Muscle of leg (tissue), 16 donors: ENCODE measurements at places on chromosomes 1 and 21. TPM values are rescaled to one million over a fixed set of nuclear protein-coding genes. Genes with fewer than 3 reads are reported as not detected.

PYCR2 gene
- total RNA-seq, result 21.8 TPM

ZSWIM5 gene
- total RNA-seq, result 0.35 TPM

LENEP gene
- 0.40 TPM for total RNA-seq

ARID1A gene
- 22.1 TPM for total RNA-seq

CRB1 gene
- 0.44 TPM for total RNA-seq

ACTL8 gene
- not detected for total RNA-seq

MAP3K7CL gene
- 53.5 TPM for total RNA-seq

TMEM82 gene
- not detected for total RNA-seq

IL10 gene
- total RNA-seq, result 1.1 TPM

DLGAP3 gene
- total RNA-seq, result 0.22 TPM

EFNA1 gene
- 15.3 TPM for total RNA-seq

CPT2 gene
- 11.7 TPM for total RNA-seq

RYR2 gene
- 2.3 TPM for total RNA-seq

SYCP1 gene
- total RNA-seq, result not detected

- no peak for DNase-seq
These were observed 205.4 kb downstream of the SMYD3 start for GRCh38 chr1:246301553-246302250.

- DNase-seq, result no peak
These were observed 75.5 kb upstream of the IPO9 start for GRCh38 chr1:201753492-201753891.

- no peak for DNase-seq
These were observed 37.9 kb downstream of the ETNK2 start for GRCh38 chr1:204113896-204114295.

DNA sequence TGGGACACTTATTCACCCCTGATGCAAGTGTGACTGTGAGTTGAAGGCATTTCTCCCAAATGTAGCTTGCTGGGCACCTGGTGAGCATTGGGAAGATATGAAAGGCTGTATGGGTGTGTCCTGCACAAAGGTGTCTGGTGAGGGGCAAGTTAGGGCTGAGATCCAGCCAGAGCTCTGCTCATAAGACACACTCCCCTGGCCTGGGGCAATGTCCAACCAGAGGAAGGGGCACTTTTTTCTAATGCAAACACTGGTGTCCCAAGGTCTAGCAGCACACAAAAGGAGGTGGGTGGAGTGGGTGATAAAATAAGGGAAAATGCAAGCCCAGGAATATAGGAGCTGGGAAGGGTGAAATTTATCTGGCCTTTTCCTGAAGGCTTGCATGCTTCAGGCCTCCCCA lies 57.0 kb upstream of the TRABD2B start:
- DNase-seq, result no peak

DNA sequence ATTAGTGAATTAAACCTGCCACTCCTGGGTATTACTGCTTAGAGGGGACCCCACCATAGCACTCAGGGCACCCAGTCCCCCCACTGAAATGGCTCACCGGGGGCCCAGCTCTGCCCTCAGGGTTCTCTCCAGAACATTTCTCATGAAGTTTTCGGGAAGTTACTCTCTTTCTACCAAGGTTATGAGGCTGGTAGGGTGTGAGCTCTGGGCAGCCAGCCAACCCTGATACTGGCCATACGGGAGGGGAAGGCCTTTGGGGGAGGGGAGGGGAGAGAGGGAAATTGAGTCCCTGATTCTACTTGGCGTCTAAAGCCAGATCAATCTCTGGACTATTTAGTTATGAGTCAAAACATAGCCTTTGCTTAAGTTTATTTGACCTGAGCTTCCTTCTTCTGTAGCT lies 12.9 kb upstream of the PDE9A start:
- no peak for DNase-seq

DNA sequence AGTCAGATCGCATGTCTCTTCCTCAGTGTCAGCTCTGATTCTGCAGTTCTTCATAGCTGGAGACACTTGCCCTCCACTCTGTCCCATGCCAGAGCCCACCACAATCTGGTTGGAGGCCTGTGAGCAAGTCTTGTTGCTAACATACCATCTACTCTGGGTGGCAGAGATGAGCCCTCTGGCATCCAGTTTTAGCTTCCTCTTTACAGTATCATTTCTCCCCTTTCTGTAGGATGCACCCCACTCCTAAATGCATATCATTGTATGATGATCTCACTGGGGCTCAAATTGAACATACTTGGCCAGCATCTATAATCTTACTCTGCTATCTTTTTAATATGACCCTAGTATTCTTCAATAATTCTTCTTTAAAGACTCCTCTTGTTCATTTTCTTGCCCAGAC lies 16.9 kb downstream of the PCNX2 start:
- DNase-seq, result no peak

DNA sequence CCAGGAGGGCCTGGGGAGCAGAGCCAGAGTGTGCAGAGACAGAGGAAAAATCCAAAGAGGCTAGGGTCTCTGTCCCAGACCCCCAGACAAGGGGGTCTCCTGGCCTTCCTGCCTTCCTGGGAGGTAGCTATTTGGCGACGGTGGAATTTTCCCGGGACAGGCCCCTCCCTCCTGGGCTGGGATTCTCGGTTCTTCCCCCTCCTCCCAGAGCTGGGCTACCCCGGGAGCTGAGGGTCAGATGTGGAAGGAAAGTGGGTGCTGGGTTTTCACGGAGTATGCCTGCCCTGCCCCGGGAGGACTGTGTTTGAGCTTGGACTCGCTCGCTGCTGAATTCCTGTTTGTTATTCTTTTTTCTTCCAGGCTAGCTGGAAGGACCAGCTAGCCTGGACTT lies 759 bp downstream of the AMPD2 start:
- peak; percentile 83 for DNase-seq

DNA sequence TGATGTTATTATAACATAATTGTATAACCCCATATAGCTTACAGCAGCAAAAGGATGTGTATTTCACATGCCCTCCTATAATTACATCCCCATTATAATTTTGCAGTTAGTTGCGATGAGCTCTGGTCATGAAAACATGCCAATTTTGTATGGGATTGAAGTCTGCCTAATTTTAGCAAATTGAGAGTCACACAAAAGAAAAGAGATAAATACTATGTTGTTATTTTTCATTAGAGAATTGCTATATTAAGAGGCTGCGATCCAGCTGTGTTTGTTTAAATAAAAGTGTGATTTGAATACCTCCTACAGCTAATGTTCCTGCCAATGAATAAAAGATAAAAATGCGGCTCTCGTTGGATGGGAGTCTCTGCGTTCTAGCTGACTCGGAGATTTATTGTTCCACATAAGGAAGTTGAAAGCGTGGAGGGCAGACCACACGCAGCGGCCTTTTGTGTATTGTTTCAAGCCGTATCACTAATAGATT lies 461.0 kb upstream of the NFIA start:
- peak; percentile 68 for DNase-seq

GRCh38 chr1:72007312-72007711 lies 275.0 kb downstream of the NEGR1 start:
- DNase-seq, result no peak

- DNase-seq, result no peak
These were observed 67.6 kb downstream of the MTR start for GRCh38 chr1:236862615-236863211.

GRCh38 chr1:168164771-168165170 lies 14.0 kb upstream of the TIPRL start:
- DNase-seq, result no peak

DNA sequence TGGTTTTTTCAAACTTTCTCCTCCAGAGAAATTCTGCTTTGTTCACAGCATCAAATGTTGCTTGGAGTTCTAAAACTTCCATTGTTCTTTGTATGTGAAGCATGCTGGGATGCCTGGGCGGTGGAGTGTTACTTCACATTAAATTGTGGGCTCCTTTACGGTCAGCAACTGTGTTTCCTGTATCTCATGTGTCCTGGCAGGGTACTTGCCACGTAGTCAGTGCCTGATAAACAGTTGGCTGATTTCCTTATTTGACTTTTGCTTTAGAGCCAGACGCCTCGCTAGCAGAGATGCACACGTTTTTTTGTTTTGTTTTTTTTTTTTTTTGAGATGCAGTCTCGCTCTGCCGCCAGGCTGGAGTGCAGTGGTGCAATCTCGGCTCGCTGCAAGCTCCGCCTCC lies 96.7 kb downstream of the UCK2 start:
- no peak for DNase-seq

DNA sequence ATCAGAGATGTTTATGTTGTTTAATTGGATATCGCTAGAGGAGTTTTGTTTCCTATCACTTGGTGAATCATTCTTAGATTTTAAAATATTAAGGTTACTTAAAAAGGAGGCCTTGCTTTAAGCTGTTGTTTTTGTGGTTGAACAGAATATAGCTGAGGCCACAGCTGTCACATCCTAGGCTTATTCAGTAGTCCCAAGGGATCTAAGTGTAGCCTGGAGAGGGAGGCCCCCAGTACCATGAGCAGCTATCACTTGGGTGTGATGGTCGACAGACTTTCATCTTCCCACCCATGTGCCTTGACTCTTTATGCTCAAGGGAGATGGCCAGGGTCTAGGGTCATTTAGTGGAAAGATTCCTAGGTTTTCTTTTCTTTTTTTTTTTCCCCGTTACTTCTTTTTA lies 278.7 kb downstream of the HHAT start:
- no peak for DNase-seq

DNA sequence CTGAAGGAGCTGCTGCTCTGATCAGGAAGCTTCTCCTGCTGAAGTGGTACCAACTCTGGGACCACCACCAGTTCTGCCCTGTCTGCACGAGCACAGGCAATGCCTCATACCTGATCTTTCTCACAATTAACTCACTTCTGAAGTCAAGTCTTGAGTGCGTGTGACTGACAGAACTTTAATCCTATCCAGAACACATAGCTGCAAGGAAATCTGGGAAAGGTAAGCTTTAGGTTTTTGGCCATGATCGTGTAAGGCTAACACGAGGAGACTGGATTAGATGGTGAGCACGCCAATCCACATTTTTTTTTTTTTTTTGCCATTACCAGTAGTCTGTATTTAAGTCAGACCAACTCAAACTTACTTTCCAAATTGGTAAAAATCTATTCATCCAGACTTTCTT lies 101.3 kb downstream of the GIPC2 start:
- DNase-seq, result no peak

DNA sequence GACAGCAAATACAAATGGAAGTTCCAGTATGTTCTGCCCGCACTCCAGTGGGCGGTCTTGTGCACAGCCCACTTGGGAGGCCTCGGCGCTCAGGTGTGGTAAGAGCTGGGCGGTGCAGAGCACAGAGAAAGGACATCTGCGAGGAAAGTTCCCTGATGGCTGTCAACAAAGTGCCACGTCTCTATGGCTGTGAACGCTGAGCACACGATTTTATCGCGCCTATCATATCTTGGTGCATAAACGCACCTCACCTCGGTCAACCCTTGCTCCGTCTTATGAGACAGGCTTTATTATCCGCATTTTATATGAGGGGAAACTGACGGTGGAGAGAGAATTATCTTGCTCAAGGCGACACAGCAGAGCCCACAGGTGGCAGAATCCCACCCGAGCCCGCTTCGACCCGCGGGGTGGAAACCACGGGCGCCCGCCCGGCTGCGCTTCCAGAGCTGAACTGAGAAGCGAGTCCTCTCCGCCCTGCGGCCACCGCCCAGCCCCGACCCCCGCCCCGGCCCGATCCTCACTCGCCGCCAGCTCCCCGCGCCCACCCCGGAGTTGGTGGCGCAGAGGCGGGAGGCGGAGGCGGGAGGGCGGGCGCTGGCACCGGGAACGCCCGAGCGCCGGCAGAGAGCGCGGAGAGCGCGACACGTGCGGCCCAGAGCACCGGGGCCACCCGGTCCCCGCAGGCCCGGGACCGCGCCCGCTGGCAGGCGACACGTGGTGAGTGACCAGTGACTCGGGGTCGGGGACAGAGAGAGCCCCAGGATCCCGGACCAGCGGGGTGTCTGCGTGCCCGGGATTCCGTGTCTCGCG lies at the start of gene IL12RB2:
TSS of gene IL12RB2 (plus strand) at position 623 of the 810 bp plus-strand sequence. CDS start 12,496 bp downstream, outside the sequence.
- DNase-seq, result peak; percentile 20

GRCh38 chr1:211643324-211644212 lies 31.9 kb downstream of the NEK2 start:
- peak; percentile 37 for DNase-seq

- no peak for DNase-seq
These were observed 46.0 kb upstream of the LRIG2 start for GRCh38 chr1:113027007-113027406.
